ENCODE measurements at places on chromosomes 16 and 17.

DNA sequence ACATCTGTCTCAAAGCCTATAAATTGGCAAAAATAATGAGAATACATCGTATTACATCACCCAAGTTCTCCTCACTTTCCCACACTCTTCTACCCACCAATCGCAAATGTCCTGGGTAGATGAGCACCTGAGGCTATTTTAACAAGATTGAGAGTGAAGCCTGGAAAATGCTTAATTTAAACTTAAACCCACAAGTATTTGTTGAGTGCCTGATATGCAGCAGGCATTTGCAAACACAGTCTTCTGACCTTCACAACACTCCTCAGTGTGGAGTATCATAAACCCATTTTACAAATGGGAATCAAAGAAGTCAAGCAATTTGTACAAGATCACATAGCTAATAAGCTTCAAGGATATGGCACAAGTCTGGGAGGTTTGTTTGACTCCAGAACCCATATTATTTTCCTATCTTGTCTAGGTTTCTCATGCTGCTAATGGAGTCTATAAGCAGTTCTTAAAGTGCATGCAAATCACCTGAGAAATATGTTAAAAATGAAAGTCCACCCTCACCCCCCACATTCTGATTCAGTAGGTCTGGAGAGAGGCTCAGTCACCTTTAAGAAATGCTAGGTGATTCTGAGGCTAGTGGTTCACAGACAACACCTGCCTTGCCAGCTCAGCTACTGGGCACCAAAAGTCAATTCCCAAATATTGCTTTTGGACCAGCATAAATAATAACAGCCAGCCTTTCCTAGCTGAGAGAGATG is 34.9 kb upstream of the CCL2 start:
- DNase-seq = no peak

DNA sequence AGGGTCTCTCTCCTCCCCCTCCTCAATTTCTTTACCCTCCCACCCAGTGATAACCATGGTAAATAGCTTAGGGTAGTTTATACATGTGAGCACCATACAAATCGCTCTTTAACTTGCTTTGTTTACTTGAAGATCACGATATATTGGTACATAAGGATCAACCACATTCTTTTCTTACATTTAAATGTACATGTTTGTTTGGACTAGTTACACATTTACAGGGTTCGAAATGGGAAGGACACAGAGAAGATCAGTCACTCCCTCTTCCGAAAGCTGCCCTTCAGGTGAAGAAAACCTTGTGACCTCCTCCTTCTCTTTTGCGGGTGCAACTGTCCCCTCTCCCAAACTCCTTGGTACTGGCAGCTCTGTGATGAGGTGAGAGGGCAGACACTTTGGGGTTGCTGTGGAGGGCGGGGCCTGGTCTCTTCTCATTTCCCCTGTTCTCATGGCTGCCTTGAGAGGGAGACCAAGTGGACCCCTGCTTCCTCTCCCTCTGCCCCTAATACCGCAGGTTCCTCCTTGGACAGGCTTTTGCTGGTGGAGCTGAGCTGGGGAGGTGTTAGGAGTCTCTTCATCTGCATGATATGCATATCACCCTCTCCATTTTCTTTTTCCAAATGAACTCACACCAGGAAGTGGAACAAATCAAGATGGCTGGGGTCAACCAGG is 4.7 kb upstream of the PIK3R6 start:
- DNase-seq = no peak

DNA sequence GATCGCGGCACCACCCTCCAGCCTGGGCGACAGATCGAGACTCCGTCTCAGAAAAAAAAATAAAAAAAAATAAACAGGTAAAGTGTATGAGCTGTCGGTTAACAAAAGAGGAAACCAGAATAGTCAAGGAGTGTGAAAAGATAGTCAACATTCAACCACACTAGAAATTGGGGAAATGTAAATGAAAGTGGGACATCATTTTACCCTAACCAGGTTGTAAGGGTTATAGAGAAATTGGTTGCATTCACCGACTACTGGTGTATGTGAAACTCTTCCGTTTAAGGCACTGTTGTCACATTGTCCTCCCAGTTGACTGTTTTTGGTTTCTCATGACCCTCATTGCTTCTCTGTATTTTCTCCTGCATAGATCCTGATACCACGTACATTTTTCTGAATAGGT is 62.8 kb downstream of the RABEP1 start:
- no peak for DNase-seq

GRCh38 chr17:17804007-17804406 is 32.8 kb downstream of the SREBF1 start:
- no peak for DNase-seq
